ENCODE measurements at places on chromosomes 3 and 15.

DNA sequence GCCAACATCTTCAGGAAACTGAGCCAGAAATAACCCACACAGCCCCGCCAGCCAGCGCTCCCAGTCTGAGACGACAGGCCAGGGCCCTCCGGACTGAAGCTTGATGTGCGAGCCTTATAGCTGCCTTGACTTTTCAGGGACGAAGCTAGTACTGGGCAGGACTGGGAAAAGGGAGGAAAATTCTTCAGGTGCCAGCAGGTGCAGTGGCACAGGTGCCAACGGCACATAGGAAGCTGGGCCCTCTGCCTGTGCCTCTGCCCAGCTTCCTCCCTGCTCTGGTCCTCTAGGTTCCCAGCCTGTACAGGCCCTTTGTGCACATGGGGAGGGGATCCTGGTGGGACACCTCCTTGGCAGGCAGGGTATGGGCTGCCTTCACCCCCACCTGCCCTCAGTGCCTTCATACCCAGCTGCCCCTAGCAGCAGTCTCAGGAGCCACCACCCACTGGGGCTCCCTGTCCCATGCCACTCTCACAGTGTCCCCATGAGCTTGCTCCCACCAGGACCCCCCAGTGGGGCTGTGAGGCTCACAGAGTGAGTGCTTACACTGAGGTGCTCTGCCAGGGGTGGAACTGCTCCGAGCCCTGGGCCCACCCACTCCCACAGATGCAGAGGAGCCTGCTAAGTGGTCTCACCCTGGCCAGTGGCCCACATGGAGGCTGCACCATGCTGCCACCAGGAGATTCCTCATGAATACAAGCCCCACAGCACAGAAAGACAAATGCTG, 61.0 kb downstream of the DNAJB8 start:
- DNase-seq: no peak

DNA sequence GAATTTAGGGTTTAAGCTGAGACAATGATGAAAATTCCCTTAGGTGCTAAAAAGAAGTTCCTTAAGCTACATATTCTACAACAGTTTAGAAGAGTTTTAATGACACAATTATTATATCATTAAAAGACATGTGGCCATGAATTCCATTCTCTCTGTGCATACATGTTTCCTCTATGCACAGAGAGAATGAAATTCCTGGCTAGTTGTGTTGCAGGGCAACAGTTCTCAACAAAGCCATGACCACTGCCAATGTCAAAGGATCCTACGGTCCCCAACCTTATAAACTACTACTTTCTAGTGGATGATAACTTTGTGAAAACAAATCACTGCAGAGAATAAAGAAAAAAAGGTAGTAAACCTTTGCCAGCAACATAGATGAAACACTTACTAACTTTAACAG, 122.7 kb downstream of the OTOL1 start:
- DNase-seq: no peak

- no peak for DNase-seq
These were observed 43.3 kb upstream of the MITF start for GRCh38 chr3:69695933-69696332.

- peak; percentile 73 for DNase-seq
These were observed 1.0 kb downstream of the SHOX2 start for GRCh38 chr3:158105119-158105709.

- no peak for DNase-seq
These were observed 61.6 kb downstream of the ULK4 start for GRCh38 chr3:41900265-41900664.

- DNase-seq: no peak
These were observed 84.6 kb downstream of the ZBTB20 start for GRCh38 chr3:115062412-115062956.
